ENCODE measurements at places on chromosomes 7 and 10.
A peak's percentile ranks its signal among the peaks of the same experiment; 100 is the strongest.

- DNase-seq, result no peak
Observed at GRCh38 chr7:18626717-18627116, 131.2 kb downstream of the HDAC9 start.

DNA sequence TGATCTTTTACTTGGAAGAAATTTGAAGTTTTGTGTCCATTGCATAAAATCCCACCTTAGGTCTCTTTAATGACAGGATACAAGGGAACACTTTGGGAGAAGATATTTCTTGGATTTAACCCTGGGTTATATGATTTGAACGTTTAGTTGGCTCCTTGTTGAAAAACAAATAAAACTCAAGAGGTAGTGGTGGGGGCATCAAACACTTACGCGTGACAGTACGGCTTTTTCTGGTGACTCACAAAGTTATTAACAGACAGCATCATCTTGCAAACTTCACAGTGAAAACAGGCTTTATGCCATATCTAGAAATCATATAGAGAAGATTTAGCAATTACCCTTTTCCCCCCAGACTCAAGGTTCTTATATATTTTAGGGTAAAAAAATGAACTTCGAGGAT lies 699 bp downstream of the NRAP start:
- DNase-seq, result no peak

- no peak for DNase-seq
Observed at GRCh38 chr7:25906760-25907159, 245.2 kb upstream of the NFE2L3 start.

DNA sequence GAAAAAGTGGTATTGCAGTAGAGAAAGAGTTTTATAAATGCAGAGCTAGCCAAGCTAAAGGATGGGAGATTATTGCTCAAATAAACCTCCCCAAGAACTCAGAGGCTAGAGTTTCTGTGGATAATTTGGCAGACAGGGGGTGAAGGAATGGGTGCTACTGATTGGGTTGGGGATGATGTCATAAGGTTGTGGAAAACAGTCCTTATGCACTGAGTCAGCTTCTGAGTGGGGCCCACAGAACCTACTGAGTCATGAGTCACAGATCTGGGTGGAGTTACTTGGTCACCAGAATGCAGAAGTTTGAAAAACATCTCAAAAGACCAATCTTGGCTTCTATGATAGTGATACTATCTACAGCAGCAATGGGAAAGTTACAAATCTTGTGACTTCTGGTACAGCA lies 1146.7 kb downstream of the TYW1 start:
- DNase-seq, result no peak

DNA sequence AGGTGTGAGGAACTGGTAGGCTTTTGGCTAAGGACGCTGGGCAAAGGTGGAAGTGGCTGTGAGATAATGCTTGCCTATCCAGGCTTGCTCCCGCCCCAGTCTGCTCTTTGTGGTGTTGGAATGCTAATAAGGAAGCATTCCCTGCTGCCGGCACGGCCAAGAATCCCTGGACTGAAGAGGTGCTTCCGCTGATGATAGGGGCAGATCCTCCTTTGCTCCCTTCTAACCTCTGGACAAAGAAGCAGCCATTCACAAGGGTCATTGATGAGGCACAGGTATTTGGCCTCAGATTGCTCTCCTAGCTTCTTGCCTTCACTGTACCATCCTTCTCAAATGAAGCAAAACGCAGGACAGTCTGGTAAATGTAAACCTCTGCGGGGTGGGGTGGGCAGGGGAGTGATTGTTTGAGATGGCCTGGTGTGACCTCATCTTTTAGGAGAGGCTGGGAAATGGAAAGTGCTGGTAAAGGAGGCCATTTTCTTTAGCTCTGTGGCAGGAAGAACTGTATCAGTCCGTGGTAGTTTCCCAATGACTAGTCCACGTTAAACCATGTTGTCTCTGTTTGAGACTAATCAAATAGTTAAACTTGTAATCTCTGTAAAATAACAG lies 1.7 kb downstream of the PGAM1 start:
- DNase-seq, result peak; percentile 46

DNA sequence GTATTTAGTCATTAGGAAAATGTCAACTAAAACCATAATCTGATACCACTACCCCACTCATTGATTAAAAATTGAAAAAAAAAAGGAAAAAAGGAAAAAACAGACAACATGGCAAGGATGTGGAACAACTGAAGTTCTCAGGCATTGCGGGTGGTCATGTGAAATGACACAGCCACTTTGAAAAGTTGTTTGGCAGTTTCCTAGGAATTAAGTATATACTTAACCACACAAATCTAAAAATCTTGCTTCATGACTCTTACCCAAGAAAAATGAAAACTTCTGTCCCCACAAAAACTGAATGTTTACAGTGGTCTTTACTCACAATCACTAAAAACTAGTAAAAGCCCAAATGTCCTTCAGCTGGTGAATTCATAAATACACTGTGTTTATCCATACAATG lies 254.5 kb downstream of the AHR start:
- DNase-seq, result no peak

- DNase-seq, result no peak
Observed at GRCh38 chr10:62803724-62804355, 680 bp upstream of the ADO start.
